ENCODE measurements at places on chromosomes 11 and 22. TPM values are rescaled to one million over a fixed set of nuclear protein-coding genes. Genes with fewer than 3 reads are reported as not detected.

DNA sequence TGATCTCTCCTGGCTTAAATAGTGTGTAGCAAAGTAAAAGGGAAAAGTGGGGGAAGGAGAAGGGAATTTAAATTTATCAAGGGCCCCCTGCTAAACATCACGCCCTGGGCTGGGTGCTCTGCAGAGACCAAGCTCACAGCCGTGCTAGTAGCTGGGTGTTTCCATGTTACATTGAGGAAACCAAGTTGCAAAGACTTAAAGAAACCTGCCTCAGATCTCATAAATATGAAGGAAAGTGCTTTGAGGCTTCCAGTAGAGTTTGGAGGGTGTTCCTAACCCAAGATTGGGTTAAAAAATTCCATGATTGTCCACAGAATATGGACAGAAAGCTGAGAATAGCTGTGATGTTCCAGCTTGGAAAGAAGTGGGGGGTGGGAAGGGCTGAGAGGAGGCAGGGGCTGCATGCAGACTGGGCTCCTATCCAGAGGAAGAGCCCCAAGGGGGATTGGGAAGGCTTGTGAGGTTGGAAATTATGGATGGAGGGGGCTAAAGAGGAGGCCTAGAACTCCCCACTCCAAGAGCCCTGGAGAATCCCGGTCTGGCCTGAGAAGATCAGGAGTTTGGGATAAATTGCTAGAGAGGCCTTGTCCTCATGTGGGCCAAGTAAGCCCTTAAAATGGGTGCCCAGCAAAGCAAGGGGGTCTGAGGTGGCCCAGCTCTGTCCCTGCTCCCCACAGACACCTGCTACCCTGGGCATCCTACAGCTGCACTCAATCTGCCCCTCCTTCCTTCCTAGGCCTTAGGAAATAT is 25.0 kb upstream of the OAF start:
- DNase-seq, result no peak

- DNase-seq, result no peak
These were observed 10.9 kb downstream of the PHLDB1 start for GRCh38 chr11:118618115-118618990.

GRCh38 chr11:35785287-35786167 is 123.0 kb downstream of the TRIM44 start:
- no peak for DNase-seq

DNA sequence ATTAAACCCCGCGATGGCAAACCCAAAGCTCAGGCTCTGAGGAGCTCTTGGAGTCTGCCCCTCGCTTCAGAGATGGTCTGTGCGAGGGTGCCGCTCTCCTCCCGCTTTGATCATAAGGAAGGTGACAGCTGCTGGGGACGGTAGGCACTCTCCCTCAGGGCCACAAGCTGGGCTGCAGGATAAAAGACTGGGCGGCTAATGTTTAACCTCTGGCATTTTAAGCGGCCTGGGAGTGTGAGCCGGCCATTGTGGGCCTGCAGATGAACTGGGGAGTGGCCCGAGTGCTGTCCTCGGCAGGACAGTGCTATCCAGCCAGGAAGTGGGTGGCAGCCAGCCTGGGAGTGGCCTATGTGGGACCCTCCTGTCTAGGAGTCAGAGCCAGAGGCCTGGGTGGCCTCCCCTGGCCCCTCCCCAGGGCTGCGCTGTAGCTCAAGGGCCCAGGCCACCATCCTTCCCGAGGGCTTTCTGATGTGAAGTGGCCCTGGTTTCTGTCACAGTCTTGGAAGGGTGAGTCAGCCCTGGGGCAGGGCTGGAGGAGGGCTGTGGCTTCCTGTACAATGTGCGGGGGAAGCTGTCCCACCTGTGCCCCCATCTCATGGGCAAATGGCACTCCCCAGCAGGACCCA is 58.7 kb upstream of the PRODH start:
- DNase-seq, result no peak

PACSIN3 gene
- 77.1 TPM for total RNA-seq

OR5F1 gene
- total RNA-seq, result not detected

- DNase-seq, result peak; percentile 85
These were observed 84.1 kb downstream of the PDE2A start for GRCh38 chr11:72589802-72590761.

Measured in WTC11 (cell line).